GDM1 (cell line): ENCODE measurements at places on chromosomes 5 and 9.

GRCh38 chr5:148230240-148230639, 8.1 kb upstream of the MARCOL start:
- no peak for DNase-seq

DNA sequence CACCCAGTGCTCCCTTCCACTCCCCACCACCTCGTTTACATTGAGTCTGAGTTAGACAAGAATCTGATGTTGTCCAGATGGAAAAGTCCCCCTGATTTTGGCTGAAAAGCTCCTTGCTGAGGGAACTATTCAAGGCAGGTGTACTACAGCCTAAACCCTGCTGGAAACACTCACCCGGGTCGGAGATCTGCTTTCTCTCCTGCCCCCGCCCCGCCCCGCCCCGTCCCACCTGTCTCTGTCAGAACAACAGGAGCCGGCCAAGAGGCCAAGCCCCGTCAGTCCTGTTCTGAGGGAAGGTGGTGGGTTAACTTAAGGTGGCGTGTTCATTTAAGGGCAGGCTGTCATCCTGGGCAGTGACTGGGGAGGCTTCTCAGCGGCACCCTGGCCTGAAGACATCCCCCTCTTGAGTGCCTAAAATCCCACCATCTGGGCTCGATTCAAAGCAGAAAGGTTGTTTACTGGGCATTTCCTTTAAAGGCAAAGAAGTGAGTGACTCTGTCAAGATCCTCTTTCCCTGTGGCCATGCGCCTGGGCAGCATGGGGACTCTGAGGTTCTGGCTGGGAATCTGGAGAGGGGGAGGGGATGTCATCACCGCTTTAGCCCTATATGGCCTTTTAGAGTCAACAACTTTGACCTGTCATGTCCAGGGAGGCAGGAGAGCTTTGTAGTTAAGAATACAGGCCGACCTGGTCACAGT, 71.1 kb upstream of the NEURL1B start:
- DNase-seq, result no peak

DNA sequence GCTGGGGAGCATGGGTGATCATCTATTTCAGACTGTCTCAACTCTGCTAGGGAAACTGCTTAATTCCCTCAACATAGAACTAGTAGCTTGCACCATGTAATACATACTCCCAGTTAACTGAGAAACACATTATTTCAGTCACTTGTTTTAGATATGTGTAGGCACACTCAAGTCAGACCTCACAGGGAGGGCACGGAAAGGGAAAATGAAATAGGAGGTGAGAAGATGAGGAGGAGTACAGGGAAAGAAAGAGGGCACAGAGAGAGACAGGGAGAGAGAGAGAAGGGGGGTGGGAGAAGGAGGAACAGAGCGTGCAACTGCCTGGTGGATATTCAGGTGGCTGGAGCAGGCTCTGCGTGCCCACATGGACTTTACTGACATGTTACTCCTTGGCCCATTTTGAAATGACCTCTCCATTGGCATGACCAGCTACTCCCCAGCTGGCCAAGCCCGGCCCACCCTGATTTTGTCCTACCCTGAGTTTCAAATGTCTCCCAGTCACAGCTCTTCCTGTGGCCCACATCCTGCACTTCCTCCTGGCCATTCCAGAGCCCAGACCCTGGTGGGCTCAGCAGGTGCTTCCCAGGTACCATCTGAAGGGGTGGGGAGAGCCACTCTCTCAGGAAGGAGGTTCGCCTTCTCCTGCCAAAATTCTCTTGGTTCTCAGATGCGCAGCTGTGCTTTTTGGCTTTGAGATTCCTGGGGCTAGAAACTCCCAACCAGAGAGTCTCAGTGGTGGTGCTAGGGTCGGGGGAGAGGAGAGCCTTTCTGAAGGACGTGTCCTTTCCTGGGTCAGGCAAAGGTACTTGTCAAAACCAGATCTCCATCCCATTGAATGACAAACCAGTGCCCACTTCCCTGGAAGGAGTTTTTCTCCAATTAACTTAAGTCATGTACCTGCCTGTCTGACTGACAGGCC, 229.4 kb downstream of the FSTL4 start:
- DNase-seq, result no peak

DNA sequence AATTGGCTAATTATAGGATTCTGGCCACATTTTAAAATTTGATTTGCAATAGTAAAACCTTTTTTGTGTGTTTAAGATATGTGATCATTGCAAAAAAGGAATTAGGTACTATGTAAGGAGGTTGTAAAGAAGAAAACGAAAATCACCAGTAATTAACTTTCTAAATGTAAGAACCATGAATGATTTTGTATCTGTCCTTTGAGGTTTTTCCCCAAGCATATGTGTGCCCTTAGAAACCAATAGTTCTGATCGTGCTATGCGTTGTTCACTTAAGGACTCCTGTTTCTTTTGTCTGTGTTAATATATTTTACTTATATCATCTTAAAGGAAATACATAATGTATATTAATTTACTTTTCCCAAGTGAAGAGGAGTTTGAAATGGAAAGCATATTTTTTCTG, 410.2 kb downstream of the PSAT1 start:
- DNase-seq, result no peak

- no peak for DNase-seq
Measured at GRCh38 chr5:158878227-158878626, 221.5 kb downstream of the EBF1 start.

DNA sequence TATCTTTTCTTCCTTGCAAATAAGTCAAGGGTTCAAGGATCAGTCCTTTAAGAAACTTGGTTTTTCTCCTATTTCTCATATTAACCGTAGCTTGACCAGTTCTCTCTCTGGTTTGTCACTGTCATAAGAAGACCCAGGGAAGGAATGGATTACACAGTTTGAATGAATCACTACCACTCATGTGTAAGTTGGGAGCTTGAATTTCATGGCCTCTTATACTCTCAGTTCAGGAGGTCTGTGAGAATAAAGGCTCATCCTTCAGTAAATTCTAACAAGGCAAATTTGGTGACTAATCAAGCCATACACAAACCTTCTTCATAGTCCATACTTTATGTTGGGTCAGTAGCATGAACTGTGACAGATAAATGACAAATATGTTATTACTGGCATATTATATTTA, 323.1 kb upstream of the ACTBL2 start:
- no peak for DNase-seq

GRCh38 chr5:67206461-67206860, 9.9 kb upstream of the CD180 start:
- DNase-seq, result no peak

- DNase-seq, result no peak
Measured at GRCh38 chr5:17785774-17786173, 151.5 kb downstream of the TAF11L14 start.

- no peak for DNase-seq
Measured at GRCh38 chr5:58746321-58746720, 163.4 kb downstream of the RAB3C start.

DNA sequence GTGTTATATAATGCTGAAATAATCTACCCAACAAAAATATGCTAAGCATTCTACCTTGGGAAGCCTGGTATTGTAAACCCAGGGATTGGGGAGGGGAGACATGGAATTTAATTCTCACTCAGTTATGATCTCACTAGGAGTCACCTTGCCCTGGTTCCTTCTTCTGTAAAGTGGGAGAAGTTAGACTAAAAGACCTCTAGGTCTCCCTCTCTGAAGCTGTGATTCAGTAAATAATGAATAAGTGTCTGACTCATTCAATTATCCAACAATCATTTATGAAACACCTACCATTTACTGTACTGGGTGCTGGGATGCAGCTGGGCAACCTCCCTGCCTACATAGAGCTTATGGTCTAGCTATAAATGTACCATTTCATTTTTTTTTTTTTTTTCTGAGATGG, 20.2 kb upstream of the SPARC start:
- no peak for DNase-seq
